Endothelial cell (in vitro differentiated cells): ENCODE measurements at places on chromosomes 5 and 9.

GRCh38 chr9:118883411-118883810, 485.8 kb downstream of the BRINP1 start:
- no peak for DNase-seq

GRCh38 chr9:19049917-19050636, 850 bp downstream of the RRAGA start:
- peak; percentile 4 for DNase-seq

GRCh38 chr5:31888564-31888963, 249.6 kb downstream of the PDZD2 start:
- DNase-seq = no peak

DNA sequence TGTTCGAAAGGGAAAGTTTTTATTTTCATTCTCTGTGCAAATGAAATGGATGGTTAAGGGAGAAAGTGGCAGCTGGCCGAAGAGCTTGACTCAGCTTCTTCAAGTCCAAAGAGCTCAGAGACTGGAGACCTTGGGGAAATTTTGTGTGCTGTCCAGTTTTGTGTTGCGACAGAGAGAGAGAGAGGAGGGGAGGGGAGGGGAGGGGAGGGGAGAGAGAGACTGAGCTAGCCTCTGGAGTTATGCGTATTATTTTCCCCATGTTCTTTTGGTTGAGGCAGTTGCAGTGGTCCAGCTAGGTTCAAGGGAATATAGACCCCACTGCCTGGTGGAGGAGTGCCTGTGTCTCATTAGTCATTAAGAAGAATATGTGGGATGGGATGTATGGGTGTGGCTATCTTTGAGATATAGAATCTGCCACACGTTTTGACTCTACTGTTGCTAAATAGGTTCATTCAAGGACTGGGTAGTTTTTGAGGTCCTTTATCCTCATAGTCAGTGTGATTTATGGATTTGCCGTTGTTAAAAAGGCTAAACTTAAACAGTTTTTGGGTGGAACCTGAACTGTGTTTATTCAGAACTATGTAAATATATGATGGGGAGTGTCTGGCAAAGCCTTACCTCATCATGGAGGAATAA, 69.7 kb downstream of the ARHGAP26 start:
- no peak for DNase-seq

DNA sequence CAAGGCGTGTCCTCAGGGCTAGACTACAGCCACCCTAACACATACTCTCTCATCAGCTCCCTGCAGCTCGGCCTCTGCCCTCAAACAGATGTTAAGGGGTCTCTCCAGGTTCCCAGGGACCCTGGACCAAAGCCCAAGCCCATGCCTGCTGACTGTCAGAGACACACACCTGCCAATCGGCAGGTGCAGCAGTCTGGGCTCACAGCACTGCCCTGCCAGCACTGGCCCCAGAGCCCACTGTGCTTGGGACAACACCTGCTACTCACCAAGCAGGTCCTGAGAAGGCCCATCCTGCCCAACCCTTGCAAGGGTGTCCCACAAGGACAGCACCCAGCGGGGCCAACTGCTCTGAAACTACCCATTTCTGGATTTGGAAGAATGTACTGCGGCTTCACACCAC, 20.2 kb upstream of the ZDHHC11 start:
- no peak for DNase-seq

DNA sequence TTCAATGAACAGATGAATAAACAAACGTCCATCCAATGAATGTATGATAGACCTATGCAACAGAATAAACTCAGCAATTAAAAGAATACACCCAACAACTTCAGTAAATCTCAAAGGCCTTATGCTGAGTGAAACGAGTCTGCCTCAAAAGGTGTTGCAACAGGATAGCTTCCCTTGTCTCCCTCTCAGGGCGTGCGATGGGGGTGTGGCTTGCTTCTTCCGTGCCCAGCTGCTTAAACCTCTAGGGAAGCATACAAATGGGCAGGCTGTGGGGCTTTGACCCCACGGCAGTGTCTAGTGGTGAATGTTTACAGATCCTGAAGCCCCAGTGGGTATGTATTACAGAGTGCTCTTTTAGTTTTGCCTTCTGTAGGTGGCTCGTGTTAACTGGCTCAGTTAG, 87.0 kb upstream of the CCL21 start:
- no peak for DNase-seq

GRCh38 chr5:180474569-180474968, 19.6 kb upstream of the CNOT6 start:
- no peak for DNase-seq

- DNase-seq = no peak
Observed at GRCh38 chr9:88344013-88344412, 44.2 kb upstream of the SPIN1 start.

DNA sequence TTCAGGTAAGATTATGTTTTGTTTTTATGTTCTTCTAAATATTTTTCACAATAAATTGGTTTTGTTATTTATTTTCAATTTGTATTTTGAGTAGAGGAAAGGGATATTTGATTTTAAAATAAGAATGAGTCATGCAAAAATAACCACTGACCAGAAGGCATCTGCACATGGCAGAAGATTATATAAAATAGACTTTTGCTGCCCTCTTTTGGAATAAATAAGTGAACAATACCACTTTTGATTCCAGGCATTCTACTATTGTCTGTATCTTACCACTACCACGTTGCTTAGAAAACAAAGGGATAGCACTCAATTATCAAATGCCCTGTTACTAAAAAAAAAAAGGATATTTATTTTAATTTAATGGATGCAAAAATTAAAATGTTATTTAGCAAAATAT, 227.3 kb upstream of the ITGA1 start:
- no peak for DNase-seq

DNA sequence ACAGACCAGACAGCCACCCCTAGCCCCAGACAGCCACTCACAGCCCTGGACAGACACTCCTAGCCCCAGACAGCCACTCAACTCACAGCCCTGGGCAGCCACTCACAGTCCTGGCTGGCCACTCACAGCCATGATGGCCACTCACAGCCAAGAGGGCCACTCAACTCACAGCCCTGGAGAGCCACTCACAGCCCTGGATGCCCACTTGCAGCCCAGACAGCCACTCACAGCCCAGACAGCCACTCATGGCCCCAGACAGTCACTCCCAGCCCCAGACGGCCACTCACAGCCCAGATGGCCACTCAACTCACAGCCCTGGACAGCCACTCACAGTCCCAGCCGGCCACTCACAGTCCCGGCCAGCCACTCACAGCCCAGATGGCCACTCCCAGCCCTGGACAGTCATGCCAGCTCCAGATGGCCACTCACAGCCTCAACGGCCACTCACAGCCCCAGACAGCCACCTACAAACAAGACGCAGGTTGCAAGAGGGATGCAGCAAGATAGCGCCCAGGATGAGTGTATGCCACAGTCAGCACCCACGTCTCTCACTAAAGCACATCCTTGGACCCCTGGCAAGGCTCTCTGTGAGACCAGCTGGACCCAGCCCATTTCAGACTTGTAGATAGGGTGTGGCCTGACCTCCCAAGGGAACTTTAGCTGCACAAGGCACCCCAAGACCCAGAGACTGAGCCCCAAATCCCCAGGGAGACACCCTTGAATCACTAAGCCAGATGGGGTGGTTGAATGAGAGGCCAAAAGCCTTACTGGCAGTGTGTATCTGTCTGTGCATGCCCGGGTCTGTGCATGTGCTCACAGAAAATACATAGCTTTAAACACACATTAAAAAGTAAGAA, 22.4 kb downstream of the ZDHHC11B start:
- no peak for DNase-seq

DNA sequence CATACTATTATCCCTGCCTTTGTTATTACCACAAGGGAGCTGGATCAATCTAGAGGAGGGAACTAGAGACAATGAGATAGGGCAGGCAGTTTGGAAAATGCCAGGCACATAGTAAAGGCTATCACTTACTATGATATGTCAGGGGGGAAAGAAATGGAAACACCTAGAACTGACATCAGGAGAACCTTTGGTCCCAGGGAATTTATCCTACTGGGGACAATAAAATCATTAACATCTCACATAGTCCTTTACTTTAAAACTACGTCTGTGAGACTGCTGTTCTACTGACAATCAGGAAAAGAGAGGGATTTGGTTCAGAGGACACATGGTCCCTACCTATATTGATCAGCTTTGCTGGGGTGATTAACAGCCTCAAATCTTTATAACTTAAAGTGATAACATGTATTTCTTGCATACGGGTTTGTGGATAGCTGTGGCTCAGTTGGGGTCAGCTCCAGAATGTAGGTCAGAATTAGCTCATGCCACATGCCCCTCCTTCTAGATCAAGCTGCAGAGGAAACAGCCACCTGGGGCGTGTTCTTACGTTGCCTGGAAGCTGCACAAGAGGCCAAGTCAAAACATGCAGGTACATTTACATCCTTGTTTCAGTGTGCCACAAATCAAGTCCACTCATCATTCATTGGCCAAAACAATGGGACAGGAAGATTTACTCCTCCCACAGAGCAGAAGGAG, 43.9 kb upstream of the ALDOB start:
- DNase-seq = no peak

- no peak for DNase-seq
Observed at GRCh38 chr9:71025201-71025600, 96.2 kb downstream of the TRPM3 start.

DNA sequence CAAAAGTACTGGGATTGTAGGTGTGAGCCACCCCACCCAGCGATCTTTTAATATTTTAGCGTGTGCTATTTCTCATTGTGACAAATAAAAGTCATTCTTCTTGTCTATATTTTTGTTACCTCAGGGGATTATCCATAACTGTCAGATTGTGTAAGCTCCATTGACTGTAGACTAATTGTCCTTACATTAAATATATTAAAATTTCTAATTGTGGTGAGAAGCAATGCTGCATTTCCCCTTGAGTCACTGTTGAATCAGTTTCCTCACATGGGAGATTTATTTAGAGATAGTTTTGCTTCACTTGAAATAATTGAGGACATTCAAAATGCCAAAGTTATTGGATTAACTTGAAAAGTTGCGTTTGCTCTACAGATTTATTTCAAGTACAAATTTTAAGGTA, 782.4 kb upstream of the WWC1 start:
- no peak for DNase-seq

- no peak for DNase-seq
Observed at GRCh38 chr9:90485028-90485427, 157.6 kb downstream of the DIRAS2 start.

- peak; percentile 26 for DNase-seq
Observed at GRCh38 chr5:151675611-151676313, 11.0 kb downstream of the SPARC start.

GRCh38 chr5:133938039-133938821, 30.2 kb downstream of the C5orf15 start:
- DNase-seq = no peak

DNA sequence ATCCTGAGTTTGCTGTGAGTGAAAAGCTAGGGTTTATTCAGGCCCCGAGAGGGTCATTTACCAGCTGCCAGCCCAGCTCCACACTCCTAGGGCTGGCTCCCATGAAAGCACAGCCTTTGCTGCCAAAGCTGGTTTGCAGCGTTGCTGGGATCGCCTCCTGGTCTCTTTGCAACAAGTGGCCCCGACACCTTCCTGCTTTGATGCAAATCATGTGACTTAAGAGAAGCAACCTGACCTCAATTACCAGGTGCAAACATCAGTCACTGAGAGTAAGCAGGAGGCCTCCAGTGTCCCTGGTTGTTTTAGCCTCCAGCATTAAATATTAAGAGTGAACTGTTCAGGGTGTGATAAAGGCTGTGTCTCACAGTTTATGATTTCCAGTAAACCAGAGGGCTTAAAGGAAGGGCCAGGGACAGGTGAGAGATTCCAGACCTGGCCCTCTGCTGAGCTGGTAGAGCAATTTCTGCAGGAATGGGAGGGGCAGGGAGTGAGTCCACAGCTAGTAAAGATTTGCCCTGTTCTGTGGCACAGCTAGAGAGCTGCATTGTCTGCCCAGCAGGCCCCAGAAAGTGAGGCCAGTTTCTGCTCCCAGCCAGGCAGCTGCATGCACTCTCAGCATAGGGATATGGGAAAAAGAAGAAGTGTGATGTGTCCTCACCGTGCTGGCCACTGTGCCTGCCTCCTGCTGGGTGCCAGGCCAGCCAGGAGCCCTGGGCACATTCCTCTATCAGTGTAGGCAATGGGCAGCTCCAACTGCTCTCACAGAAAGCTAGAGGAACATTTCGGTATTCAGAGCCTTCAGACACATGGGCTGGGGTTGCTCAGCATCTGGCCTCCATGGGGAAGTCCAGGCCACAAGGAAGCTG, 58.0 kb downstream of the SLC22A5 start:
- DNase-seq = no peak

DNA sequence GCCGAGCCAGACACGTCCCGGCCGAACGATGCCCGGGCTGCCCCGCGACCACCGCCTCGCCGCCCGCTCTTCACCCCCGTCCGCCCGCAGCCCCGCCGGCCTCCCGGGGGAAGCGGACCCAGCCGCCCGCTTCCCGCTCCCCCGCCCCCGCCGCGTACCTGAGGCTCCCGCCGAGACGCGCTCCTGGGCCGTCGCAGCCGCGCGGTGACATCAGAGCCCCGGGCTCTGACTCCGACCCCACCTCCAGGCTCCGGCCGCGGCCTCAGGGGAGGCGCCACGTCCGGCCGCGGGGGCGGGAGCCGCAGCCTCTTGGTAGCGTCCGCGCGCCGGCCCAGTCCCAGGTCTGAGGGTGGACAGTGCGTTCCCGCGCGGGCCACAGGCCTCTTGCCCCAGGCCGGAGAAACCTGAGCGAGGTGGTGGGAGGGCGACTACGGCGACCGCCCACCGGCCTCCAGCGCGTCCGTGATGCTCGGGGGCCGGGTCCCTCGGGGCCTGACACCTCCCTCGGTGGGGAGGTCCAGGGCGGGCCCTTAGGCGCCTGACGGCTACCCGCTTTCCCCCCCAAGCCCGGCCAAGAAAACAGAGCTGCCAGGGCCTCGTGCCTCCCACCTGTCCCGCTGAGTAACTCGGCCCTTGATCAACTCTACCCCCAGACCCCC, at the start of gene SHROOM1:
Gene SHROOM1, minus strand, starts transcription at position 212 of the 659 bp plus-strand sequence. CDS start 4,507 bp downstream, outside the sequence.
- no peak for DNase-seq

GRCh38 chr5:139725073-139725830, 70.4 kb upstream of the PSD2 start:
- DNase-seq = no peak

DNA sequence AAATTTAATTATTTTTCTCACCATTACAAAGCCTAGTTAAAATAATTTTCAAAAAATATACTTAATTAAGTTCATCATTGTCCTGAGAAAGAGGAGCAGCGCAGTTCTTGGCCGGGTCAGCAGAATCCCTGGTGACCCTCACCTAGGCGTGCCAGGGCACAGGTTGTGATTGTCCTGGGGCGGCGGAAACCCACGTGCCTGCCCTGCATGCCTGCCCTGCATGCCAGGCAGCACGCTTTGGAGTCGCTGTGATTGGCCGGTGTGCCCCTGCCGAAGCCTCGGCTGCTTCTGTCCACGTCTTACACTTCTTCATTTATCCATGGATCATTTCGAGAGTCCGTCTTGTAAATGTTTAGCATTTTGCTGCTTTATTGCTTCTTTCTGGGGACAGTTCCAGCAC, 25.6 kb downstream of the SLC12A2 start:
- DNase-seq = no peak

DNA sequence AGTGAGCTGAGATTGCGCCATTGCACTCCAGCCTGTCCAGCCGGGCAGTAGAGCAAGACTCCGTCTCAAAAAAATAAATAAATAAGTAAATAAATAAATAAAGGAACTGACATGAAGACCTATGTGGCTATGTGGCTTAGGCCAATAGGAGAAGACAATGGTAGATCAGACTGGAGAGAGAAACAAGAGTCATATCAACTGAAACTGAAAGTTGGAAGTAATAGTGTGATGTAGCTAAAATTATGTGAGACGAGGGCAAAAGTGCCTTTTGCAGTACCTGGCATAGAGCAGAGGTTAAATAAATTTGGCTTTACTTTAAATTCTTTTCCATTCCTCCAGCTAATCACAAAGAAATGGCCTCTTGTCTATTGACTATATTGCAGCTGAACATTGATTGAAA, 7.3 kb downstream of the FBP2 start:
- no peak for DNase-seq

GRCh38 chr5:138449501-138450239, 10.8 kb downstream of the REEP2 start:
- peak; percentile 95 for DNase-seq
